ENCODE measurements at places on chromosomes 7 and 10. TPM values are rescaled to one million over a fixed set of nuclear protein-coding genes. Genes with fewer than 3 reads are reported as not detected.
A peak's percentile ranks its signal among the peaks of the same experiment; 100 is the strongest.

GRCh38 chr10:58473976-58474375 lies 38.7 kb upstream of the BICC1 start:
- no peak for DNase-seq
- H3K27ac ChIP-seq = no peak overlapping the region
- H3K36me3 ChIP-seq = no peaks in the 10 kb centered on the region
- no peaks in the 10 kb centered on the region for H3K27me3 ChIP-seq
- H3K4me3 ChIP-seq = no peak overlapping the region
- no peaks in the 10 kb centered on the region for H3K4me1 ChIP-seq

GRCh38 chr10:4763960-4764428 lies 62.0 kb upstream of the AKR1E2 start:
- no peaks in the 10 kb centered on the region for H3K27me3 ChIP-seq
- no peak overlapping the region for H3K27ac ChIP-seq
- no peak for DNase-seq
- no peaks in the 10 kb centered on the region for H3K36me3 ChIP-seq
- no peak overlapping the region for H3K4me3 ChIP-seq

DNA sequence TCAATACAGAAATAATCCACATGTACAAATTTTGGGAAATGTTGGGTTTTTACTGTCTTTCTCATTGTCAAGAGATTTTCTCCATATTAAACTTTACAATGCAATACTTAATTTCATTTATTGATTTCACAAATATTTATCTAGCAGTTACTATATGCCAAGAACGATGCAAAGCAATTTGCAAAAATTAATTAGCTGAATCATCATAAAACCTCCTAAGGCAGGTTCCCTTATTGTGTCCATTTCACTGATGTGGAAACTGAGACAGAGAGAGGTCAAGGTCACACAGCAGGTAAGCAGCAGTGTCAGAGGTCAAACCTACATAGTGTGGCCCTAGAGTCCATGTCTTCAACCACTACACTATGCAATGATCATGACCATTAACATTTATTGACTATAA lies 286.8 kb upstream of the AUTS2 start:
- H3K36me3 ChIP-seq = no peaks in the 10 kb centered on the region
- no peaks in the 10 kb centered on the region for H3K27me3 ChIP-seq
- no peak overlapping the region for H3K27ac ChIP-seq
- no peak overlapping the region for H3K4me3 ChIP-seq
- H3K4me1 ChIP-seq = no peaks in the 10 kb centered on the region

GRCh38 chr10:92692697-92693533 lies 3.2 kb downstream of the HHEX start:
- H3K4me3 ChIP-seq = no peak overlapping the region
- H3K4me1 ChIP-seq = peaks cover 5% of the 10 kb centered on the region
- no peak for DNase-seq
- no peak overlapping the region for H3K27ac ChIP-seq

TFEC gene
- total RNA-seq = 0.59 TPM

DNA sequence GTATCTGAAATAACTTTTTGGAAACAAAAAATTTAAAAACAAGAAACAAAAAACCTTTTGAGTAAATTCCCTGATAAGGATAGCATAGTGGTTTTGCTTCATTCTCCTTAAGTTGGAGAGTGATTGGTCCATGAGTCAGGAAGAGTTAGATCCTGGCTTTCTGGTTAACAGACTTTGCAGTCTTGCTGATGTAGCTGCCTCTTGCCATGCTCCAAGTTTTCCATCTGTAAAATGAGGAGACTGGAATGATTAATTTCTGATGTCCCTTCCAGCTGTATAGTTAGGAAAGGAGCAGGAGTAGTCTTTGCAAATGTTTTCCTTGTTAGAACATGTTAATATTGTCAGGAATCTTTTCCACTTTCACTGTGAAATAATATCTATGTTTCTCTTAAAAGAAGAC lies 266.6 kb downstream of the DNAJB9 start:
- no peaks in the 10 kb centered on the region for H3K27me3 ChIP-seq
- no peaks in the 10 kb centered on the region for H3K4me1 ChIP-seq
- H3K4me3 ChIP-seq = no peak overlapping the region

GRCh38 chr10:125120053-125120710 lies 40.2 kb downstream of the CTBP2 start:
- no peak for DNase-seq
- H3K4me3 ChIP-seq = no peak overlapping the region
- no peak overlapping the region for H3K27ac ChIP-seq
- H3K4me1 ChIP-seq = peaks cover 24% of the 10 kb centered on the region

DNA sequence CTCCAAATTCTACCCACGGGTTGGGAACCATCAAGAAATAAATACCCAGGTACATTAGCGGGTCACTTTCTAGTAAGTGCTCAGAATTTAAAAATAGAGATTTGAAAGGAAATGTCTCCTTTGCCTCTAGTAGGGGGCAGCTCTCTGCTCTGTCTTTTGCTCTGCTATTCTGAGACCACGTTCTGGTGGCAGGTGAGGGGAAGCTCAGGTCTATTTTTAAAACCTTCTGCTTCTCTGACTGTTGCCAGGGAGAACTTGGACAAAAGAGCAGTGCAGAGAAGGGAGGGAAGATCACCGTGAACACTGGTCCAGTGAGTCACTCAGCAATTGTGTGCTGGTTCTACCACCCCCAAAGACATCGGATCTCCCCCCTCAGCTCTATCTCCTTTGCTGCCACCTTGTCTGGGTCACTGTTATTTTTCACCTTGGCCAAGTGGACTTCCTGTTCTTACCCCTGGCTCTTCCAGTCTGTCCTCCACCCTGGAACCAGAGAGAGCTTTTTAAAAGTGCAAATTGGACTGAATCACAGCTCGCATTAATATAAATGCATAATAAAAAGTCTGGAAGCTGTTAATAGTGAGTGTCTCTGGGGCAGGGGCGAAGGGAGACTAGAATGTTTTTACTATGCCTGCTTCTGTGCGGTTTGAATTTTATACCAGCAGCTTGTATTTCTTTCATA lies 72.4 kb upstream of the LOXL4 start:
- no peak for DNase-seq
- peaks cover 4% of the 10 kb centered on the region for H3K4me1 ChIP-seq
- H3K27me3 ChIP-seq = no peaks in the 10 kb centered on the region
- H3K4me3 ChIP-seq = no peak overlapping the region

DNA sequence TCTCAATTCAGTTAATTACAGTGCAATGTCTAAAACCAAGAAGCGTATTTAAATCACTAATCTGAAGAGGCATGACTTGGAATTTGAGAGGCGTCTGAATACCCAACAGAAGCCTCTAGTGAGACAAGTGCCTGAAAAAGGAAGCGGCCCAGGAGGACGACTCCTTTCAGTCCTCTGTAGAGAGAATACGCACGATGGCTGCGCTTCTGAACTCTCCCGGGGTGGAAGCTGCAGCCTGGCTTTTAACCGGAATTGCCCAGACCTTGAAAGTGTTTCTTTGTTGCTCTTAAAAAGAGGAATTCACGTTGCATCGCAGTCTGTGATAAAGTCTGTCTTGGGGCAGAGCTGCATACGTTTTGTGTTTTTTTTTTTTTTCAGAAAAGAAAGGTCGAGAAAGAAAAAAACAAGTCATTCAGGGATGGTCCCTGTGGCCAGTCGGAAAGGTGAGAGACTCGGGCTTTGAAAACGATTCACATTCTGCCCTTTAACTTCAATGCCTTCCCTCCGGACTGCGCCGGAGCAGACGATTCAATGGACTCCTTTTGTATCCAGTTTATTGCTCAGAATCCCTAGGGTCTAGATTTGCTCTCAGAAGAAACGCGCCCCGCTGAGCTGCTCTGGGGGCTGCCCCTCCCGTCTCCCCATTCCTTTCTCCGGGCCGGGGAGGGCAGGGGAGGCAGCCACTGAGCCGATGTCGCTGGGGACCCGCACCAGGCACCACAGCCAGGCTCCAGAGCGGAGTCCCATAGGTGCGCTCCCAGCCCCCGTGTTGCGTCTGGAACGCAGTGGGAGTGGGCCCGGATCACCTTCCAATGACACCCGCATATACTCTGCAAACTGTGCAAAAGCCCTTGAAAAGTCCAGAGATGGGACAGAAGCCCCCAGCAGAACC lies 994 bp upstream of the PTF1A start:
- no peaks in the 10 kb centered on the region for H3K4me1 ChIP-seq
- no peaks in the 10 kb centered on the region for H3K27me3 ChIP-seq
- H3K36me3 ChIP-seq = no peaks in the 10 kb centered on the region
- DNase-seq = no peak

PARD3 gene
- total RNA-seq = 42.1 TPM

TMEM168 gene
- total RNA-seq = 75.0 TPM

RPA3 gene
- total RNA-seq = 18.9 TPM

GRCh38 chr10:112803961-112804401 lies 146.1 kb upstream of the TCF7L2 start:
- DNase-seq = no peak
- no peaks in the 10 kb centered on the region for H3K4me1 ChIP-seq
- no peaks in the 10 kb centered on the region for H3K36me3 ChIP-seq
- H3K27me3 ChIP-seq = no peaks in the 10 kb centered on the region
- H3K27ac ChIP-seq = no peak overlapping the region

EBF3 gene
- 2.1 TPM for total RNA-seq

- H3K4me3 ChIP-seq = no peak overlapping the region
- H3K4me1 ChIP-seq = no peaks in the 10 kb centered on the region
- H3K36me3 ChIP-seq = no peaks in the 10 kb centered on the region
- H3K27ac ChIP-seq = no peak overlapping the region
- no peaks in the 10 kb centered on the region for H3K27me3 ChIP-seq
- no peak for DNase-seq
Observed at GRCh38 chr7:83821866-83822265, 172.9 kb upstream of the SEMA3E start.

DNA sequence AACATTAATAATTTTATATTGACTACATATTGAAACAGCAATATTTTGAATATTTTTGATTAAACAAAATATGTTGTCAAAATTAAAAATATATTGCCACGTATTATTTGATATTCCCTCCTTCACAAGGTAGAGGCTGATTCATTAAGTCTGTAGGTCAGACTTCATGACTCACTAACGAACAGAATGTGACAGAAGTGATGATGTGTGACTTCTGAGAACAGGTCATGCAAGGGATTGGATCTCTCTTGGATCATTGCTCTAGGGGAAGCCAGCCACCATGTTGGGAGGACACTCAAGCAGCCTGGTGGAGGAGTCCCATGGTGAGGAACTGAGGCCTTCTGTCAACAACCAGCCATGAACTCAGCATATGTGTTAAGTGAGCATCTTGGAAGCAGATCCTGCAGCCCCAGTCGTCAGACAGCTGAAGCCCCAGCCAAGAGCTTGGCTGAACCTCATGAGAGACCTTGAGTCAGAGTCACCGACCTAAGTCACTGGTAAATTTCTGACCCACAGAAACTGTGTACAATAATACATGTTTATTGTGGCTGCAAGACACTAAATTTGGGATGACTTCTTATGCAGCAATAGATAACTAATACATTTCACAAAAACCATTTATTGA lies 66.6 kb downstream of the HTR5A start:
- no peaks in the 10 kb centered on the region for H3K27me3 ChIP-seq
- H3K4me3 ChIP-seq = no peak overlapping the region
- H3K36me3 ChIP-seq = no peaks in the 10 kb centered on the region
- DNase-seq = no peak
- no peaks in the 10 kb centered on the region for H3K4me1 ChIP-seq
- H3K27ac ChIP-seq = no peak overlapping the region

DNA sequence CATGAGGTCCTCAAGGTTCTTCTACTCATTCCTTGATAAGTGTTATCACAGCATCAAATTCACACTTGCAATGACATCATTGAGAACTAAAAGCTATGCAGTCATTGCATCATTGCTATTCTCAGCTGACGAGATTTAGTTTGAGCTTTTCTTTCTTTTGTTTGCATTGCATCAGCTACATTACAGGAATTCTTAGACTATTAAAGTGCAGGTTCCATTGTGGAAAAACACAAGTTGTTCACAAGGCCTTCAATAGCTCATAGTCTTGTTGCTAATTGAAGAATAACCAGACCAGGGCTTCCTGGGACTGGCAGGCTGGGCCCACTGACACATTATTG lies 139.3 kb downstream of the CXCL12 start:
- H3K36me3 ChIP-seq = no peaks in the 10 kb centered on the region
- no peak overlapping the region for H3K27ac ChIP-seq
- no peak overlapping the region for H3K4me3 ChIP-seq
- H3K4me1 ChIP-seq = no peaks in the 10 kb centered on the region
- H3K27me3 ChIP-seq = no peaks in the 10 kb centered on the region
- no peak for DNase-seq

- no peaks in the 10 kb centered on the region for H3K27me3 ChIP-seq
- no peak for DNase-seq
- H3K4me3 ChIP-seq = no peak overlapping the region
- H3K27ac ChIP-seq = no peak overlapping the region
- H3K36me3 ChIP-seq = no peaks in the 10 kb centered on the region
Observed at GRCh38 chr10:46273506-46274477, 13.0 kb upstream of the ANTXRL start.

RFC2 gene
- total RNA-seq = 31.4 TPM

- no peaks in the 10 kb centered on the region for H3K27me3 ChIP-seq
- H3K4me1 ChIP-seq = no peaks in the 10 kb centered on the region
- no peak overlapping the region for H3K27ac ChIP-seq
Observed at GRCh38 chr10:64090865-64091264, 569.7 kb downstream of the REEP3 start.

LRIT2 gene
- not detected for total RNA-seq

GRCh38 chr7:14457568-14458453 lies 444.7 kb downstream of the DGKB start:
- DNase-seq = peak; percentile 26
- no peaks in the 10 kb centered on the region for H3K36me3 ChIP-seq
- no peak overlapping the region for H3K27ac ChIP-seq
- no peaks in the 10 kb centered on the region for H3K4me1 ChIP-seq
- no peak overlapping the region for H3K4me3 ChIP-seq
- no peaks in the 10 kb centered on the region for H3K27me3 ChIP-seq

DNA sequence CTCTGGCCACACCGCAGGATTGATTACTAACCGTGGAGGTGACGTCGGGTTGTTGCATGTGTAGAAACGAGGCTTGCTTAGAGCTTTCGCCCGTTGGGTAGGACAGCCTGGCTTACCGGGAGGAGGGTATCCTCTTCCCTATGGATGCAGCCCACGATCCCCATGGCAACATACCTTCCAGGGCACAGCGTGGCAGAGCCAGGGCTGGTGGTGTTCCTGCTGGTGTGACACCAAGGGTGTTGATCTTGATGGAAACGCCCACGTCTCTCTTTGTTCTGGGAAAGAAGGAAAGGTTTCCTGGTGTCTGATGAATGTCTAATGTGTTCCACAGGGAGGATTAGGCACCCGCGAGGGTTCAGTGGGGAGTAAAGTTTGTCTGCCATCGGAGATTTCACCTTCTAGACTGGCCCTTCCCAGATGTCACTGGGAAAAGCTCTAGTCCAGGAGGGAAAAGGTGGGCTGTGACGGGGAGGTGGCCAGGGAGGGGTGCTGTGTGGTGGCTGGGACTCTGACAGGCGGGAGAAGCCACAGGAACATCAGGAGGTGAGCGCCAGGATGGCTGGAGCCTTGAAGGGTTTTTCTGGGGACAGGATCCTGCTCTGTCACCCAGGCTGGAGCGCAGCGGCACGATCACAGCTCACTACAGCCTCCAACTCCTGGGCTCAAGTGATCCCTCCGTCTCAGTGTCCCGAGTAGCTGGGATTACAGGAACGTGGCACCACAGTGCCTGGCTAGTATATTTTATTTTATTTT lies 102.1 kb downstream of the CUX1 start:
- peaks cover 12% of the 10 kb centered on the region for H3K4me1 ChIP-seq
- no peaks in the 10 kb centered on the region for H3K36me3 ChIP-seq
- peak overlapping the region; percentile 91 for H3K27ac ChIP-seq
- H3K4me3 ChIP-seq = no peak overlapping the region
- H3K27me3 ChIP-seq = no peaks in the 10 kb centered on the region

All from uterus (tissue), 4 donors.